Stimulated activated CD4-positive, alpha-beta T cell treated with anti-CD3 and anti-CD28 coated beads, Interleukin-4, amount 100 ng/mL, for 24 hours (primary cell): ENCODE measurements at places on chromosomes 7 and 10.
A peak's percentile ranks its signal among the peaks of the same experiment; 100 is the strongest.

GRCh38 chr10:58361353-58361752 is 23.9 kb upstream of the TFAM start:
- no peak for DNase-seq

- DNase-seq: peak; percentile 92
Measured at GRCh38 chr10:114526504-114527238, 122.4 kb upstream of the AFAP1L2 start.

DNA sequence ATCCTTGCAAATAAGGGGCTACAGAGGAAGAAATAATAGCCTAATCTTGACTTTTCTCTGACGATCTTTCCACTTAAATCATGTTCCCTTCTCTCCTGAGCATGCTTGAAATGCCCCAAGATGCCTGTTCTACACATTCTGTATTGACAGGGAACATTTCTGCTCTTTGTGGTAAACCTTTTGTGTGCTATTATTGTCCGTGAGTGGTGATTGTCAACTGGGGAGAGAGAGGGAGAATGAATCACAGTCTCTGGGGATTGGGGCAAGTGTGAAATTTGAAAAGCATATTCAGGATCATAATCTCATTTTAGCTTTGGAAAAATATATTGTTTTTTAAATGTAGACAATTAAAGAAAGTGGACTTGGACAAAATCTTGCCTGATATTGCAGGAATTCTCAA is 20.6 kb downstream of the UBTD1 start:
- DNase-seq: no peak

GRCh38 chr10:116809483-116810119 is 39.7 kb upstream of the ENO4 start:
- no peak for DNase-seq

GRCh38 chr7:141122736-141123135 is 48.9 kb downstream of the TMEM178B start:
- no peak for DNase-seq

DNA sequence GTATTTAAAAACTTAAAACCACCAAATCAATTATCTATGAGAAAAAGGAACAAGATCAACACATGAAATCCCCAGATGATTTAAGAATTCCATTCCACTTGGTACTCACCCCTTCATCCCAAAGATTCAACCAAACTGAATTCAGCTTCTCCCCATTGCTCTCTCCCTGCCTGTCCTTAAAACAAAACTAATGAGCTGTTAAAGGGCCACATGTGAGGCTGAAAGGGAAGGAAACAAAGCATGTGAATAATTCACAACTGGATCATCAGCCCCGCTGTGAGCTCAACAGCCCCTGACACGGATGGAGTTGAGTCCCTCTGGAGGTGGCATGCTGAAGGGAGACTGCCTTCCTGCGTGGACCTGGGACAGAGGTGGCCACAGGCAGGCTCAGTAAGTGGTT is 32.9 kb downstream of the VOPP1 start:
- DNase-seq: no peak

DNA sequence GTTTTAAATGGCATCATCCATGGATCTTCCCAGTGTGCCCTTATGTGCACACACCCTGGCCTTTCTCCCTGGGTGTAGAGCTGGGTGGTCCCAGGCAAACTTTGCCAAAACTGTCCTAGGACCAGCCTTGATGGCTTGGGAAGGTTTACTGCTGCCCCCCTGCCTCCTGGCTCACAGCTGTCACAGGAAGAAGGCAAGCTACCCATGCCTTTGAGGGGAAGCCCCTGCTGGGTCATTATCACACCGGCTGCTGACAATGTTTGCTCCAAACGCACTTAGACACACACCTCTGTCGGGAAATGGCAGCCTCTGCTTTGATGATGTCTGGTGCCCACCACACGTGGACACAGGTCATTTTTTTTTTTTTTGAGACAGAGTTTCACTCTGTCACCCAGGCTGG is 25.2 kb upstream of the FIGNL1 start:
- no peak for DNase-seq

DNA sequence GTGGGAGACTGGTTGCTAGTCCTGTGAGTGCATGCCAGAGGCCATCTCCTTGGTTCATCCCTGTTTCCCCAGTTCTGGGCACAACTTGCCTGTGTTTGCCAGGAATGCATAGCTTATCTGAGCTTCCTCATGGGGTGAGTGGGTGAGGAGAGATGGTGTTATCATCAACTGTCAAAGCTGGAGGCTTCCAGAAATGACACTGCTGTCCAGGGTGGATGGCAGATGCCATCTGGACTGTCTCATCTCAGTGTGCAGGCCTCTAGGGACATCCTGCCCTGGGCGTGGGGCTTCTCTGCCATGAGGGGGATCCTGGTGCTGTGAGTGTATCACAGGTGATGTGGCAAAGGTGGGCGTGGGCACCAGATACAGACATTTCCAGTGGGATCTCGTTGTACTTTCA is 328.6 kb downstream of the DPP6 start:
- no peak for DNase-seq

DNA sequence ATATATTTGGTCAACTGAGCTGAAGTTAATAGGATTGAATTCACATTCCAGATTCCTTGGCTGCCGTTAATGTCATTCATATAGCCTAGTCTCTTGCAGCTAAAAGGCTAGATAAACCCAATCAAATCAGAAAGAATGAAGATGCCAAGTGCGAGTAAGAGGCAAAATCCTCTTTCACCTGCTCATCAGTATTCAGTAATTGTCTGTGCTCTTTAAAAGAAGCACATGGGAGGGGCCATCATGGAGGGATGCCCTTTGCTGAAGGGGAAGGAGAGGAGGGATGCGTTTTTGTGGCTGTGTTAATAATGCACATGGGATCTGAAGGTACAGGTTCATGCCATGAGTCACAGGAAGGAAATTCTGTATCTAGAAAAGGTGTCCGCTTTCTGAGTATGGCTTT is 232.2 kb downstream of the TMEM178B start:
- DNase-seq: no peak

DNA sequence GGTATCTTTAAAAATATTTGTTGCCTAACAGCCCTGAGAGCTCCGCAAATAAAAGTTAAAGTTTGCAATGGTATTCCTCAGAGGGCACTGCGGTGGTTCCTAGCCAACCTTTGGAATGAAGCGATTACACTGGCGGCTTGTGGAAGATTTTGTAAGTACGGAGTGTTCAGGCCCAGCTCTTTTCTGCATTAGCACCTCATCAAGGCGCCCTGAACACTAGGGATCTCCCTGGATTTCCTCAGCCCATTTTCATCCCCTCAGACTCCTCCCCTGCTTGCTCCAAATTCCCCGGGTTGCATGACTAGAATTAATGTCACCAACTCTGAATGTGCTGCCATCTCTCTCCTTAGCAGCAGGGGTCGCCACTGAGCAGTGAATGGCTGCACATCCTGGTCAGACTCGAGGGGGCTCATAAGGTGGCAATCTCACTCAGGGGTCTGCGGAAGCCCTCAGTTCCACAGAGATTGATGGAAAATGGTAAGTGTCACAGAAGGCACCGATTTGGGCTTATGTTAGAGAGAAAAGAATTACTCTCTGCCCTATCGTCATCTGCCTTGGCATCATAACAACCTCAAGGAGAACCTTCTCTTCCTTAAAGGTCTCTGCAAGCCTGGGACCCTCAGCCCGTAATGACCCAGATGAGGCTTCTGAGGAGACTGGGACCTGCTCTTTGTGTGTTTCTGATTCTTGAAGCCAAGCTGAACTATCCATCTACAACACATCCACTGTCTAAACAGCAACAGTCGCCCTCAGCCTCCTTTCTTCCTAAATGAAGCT is 262.8 kb upstream of the AOAH start:
- DNase-seq: peak; percentile 65

- no peak for DNase-seq
Measured at GRCh38 chr7:1144269-1144771, 15.7 kb downstream of the ZFAND2A start.

- DNase-seq: no peak
Measured at GRCh38 chr7:35900651-35901050, 99.8 kb downstream of the SEPTIN7 start.

GRCh38 chr7:28136420-28136819 is 44.2 kb downstream of the JAZF1 start:
- no peak for DNase-seq

GRCh38 chr10:122854648-122855047 is 9.0 kb upstream of the CUZD1 start:
- no peak for DNase-seq

DNA sequence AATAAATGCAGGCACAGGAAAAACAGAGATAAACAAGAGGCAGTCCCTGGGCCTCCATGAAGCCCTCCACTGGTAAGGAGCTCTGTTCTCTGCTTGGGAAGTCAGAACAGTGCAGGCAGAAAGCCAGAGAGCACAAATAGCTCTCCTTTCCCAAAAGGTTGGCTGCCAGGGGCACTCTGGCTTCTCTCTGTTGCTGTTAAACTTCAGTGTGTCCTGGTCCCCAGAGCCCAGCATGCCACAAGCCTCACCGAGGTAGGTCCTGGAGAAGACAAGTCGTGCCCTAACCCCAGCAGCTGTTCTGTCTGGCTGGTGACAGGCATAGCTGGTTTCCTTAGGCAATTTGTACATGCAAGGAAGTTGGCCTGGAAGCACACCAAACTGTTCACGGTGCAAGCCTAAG is 17.3 kb downstream of the SLC16A12 start:
- no peak for DNase-seq

DNA sequence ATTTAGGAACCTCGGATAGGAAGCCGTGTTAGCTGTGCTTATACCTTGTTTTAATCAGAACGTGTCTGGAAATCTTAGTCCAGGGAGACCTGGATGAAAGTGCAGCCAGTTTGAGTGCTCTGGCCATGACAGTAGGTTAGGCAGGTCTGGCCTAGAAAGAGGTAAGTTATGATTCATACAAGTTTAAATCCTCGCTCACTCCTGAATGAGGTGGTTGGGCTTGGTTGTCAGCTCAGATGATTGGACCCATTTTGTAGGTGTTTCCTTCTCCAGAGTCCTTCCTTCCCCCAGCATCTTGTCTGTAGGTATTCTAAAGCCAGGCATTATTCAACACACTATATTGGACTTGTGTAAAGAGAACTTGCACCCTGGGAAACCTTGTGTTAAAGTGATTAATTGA is 561.9 kb upstream of the GALNT17 start:
- DNase-seq: no peak

GRCh38 chr10:15518250-15518649 is 147.2 kb upstream of the FAM171A1 start:
- DNase-seq: no peak
